HT-29 (cell line): ENCODE measurements at places on chromosomes 6 and 20. TPM values are rescaled to one million over a fixed set of nuclear protein-coding genes. Genes with fewer than 3 reads are reported as not detected.
A peak's percentile ranks its signal among the peaks of the same experiment; 100 is the strongest.

GRCh38 chr6:154648188-154648887 lies 84.9 kb upstream of the SCAF8 start:
- no peak for DNase-seq

- DNase-seq: no peak
These were observed 79.5 kb downstream of the CTNNBL1 start for GRCh38 chr20:37773291-37773826.

- peak; percentile 74 for DNase-seq
These were observed 103.5 kb downstream of the CD24 start for GRCh38 chr6:106870824-106871717.

GRCh38 chr6:122524056-122524455 lies 52.4 kb upstream of the SERINC1 start:
- no peak for DNase-seq

- DNase-seq: no peak
These were observed 27.0 kb downstream of the OSBPL2 start for GRCh38 chr20:62265365-62265764.

- DNase-seq: no peak
These were observed 15.2 kb upstream of the ROS1 start for GRCh38 chr6:117440706-117441525.

DNA sequence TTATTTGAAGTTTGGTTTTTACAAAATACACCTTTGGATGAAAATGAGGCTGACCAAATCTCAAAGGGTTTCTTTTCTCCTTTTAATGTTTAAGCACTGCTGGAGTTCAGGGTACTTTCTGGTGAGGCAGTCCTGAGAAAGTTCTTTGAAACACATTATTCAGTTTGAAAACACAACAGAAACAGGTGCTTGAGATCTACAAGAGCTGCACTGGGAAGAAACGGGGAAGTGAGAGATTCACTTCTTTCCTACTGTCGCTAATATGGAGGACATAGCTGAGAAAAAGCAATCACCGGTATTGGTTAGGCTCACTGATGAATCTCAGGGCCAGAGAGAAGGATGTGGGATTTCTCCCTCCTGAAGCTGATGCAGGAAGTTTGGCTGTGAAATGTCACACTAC lies 22.9 kb upstream of the TMEM170B start:
- no peak for DNase-seq

- no peak for DNase-seq
These were observed 48.4 kb upstream of the IER3 start for GRCh38 chr6:30792786-30793185.

GRCh38 chr6:142567461-142567860 lies 265.7 kb downstream of the ADGRG6 start:
- DNase-seq: no peak

DNA sequence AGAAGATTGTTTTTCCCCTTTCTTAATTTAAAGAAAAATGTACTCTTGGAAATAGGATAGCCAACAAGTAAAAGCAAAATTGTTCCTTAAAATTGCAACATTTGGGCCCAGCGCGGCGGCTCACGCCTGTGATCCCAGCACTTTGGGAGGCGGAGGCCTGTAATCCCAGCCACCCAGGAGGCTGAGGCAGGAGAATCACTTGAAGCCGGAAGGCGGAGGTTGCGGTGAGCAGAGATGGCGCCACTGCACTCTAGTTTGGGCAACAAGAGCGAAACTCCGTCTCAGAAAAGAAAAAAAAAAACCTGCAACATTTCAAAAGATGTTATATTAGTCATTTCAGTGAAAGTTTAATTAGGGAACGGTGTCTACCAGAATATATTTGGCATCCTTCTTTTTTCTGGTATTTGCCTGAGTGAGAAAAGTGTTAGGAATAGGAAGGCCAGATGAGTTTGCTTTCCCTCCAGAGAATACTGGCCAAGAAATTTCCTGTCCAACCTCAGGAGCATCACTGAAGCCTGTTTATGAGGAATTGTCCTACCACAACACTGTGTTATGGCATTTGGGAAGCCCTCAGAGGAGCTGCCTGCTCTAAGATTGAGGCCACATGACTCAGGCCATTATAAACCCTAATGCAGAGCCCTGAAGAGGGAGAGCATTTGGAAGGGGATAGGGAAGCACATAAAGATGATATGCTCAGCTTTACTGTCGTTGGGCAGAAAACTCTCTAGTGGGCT lies 1.2 kb upstream of the GJA1 start:
- DNase-seq: no peak

GRCh38 chr6:44446626-44447300 lies 59.3 kb downstream of the CDC5L start:
- DNase-seq: peak; percentile 26

DNA sequence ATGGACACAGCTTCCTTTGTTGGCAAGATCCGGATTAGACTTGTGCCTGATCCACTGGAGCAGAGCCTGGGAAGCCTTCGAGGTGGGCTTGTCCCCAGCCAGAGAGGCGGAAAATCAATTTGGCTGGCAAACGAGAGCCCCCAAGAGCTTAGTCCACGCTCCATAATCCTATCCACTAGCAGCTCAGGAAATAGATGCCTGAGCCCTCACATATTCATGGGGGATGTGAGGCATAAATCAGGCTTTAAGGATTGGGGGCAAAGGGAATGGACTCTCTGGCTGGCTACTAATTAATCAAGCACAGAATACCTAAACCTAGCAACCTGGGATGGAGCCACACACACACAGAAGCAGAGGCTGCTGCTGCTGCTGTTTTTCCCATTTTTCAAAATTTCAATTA lies 137.9 kb downstream of the PKHD1 start:
- no peak for DNase-seq

- DNase-seq: peak; percentile 15
These were observed 2.6 kb upstream of the NR2E1 start for GRCh38 chr6:108163267-108163643.

GRCh38 chr6:93123585-93123984 lies 295.8 kb downstream of the EPHA7 start:
- DNase-seq: no peak

GRCh38 chr6:158414851-158415262 lies 102.6 kb downstream of the TULP4 start:
- no peak for DNase-seq

DNA sequence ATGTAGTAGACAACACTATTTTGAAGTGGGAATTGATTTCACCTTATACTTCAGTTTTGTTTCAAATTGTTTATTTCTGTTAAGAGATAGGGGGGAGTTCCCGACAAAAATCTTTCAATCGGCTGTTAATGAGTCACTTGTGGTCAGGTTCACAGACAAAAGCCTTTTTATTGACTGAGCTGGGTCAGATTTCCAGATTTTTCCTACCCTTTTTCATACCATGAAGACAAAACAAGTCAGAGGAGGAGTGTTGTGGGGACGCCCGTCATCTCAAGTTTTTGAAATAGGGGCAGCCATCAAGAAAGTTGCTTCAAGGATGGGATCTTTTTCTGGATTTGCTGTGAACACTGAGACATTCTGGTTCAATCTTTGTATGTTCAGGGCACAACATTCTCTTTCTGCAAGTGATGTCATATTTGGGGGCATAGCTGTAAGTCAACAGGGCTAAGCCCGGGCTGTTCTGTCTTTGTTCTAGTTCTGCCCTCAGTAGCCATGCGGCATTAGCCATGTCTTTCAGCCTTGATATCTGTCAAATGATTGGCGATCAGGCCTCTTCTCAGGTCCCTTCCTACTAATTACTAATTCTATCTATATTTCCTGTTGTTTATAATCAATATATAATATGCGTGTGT lies 496.0 kb upstream of the MARCKS start:
- DNase-seq: peak; percentile 75

DNA sequence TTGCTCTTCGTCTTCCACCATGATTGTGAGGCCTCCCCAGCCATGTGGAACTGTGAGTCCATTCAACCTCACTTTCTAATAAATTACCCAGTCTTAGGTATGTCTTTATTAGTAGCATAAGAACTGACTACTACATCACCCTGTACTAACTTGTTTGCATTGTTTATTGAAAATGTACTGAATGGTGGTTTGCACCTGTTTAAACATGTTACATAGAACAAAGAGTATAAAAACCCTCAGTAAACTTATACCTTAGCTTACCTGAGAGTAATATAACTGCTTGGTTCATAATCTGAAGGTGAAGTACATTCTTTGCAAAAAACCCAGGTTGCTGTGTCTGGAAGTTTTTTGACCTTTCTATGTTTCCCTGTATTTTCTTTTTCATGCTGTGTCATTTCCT lies 777.8 kb downstream of the TBC1D32 start:
- no peak for DNase-seq

GRCh38 chr20:8515810-8516435 lies 383.9 kb downstream of the PLCB1 start:
- DNase-seq: no peak

DNA sequence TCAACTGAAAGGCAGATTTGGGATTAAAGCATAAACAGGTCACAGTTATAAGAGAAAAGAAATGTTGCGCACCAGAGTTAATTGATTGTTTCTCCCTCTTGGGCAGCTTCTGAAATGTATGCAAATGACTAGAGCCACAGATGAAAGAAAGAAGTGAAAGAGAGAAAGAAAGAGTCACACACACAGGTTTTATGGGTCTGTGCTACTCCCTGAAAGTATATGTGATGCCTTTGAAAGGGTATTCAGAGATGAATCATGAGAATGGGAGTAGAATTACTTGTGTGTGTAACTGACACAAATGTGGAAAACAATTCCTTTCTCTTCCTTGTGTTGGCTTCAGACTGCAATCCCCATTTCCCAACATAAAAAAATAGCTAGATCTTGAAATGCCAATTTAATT lies 196.9 kb downstream of the FOXA2 start:
- no peak for DNase-seq

GRCh38 chr6:156777577-156778453 lies 637 bp downstream of the ARID1B start:
- peak; percentile 47 for DNase-seq

DNA sequence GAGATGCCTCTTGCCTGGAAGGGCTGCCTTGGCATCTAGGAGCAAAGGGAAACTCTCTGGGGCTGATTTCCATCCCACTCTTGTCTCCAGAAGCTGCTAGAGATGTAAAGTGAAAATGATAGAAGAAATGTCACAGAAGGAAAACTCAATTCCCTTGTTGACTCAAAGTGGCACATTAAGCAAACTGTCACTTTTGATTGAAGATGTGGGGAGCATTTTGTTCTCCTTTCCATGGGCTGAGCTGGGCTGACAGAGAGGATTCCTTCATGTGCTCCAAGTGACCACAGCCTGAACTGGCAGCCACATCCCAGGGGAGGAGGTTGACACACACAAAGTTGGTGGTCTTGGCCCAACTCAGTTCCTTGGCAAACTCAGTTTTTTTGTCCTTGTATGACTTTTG lies 9.8 kb downstream of the GPR31 start:
- DNase-seq: no peak

DNA sequence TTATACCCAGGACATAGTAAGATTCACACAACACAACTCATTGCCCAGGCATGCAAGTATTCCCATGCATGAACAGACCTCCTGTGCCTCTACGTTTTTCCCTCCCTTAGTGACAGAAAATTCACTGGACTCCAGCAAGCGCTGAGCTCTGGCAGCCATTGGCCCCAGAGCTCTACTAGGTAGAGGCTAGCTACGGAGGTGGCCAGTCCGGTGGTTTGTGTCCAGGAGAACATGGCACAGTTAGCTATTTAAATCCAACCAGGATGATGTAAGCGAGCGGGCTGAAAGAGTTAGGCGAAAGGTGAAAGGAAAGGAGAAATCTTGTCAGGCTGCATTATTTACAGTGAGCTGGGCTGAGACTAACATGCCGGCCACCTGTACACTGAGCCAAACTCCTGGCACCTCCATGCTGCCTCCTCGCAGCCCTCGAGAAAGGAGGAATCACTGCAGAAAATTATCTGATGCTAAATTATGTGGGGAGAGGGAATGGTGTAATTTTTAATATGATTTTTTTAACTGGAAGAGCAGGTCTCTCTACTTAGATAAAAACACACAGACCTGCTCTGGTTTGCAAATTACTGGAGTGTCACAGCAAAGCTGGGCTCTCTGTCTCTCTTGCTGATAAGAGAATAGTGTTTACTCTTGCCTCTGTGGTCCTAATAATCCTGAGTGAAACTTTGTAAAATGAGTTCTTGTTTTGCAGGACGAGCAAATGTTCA lies 50.1 kb upstream of the ARMC2 start:
- peak; percentile 65 for DNase-seq

- no peak for DNase-seq
These were observed 91.0 kb downstream of the UNC5CL start for GRCh38 chr6:40947876-40948526.

DNA sequence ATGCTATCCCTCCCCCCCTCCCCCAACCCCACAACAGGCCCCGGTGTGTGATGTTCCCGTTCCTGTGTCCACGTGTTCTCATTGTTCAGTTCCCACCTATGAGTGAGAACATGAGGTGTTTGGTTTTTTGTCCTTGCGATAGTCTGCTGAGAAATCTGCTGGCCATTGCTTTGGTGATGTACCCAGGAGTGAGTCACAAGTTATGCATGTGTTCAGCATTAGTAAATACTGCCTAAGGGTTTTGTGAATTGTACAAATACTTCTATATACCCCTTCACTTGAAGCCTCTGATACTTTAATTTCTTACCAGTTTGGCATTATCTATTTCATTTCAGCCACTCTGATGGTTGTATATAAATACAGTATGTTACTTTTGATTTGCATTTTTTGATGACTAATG lies 711.3 kb upstream of the GJE1 start:
- no peak for DNase-seq

DNA sequence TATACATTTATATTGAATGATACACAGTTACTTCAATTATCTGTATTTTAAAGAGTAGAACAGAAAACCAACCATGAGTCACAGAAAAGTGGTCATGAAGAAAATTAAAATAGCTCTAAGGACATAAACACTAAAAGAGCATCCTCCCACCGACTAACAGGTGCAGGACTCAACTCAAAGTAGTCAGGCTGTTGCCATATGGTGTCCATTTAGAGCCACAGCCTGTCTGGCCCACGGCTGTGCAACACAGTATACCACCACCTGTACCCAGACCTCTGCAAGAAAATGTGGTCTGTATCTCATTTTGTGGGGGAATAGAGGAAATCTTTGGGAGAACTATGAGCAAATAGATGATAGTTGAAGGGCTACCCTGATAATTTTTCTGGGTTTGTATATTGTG lies 449.8 kb upstream of the RNF217 start:
- DNase-seq: no peak

Gene GSTA3
- total RNA-seq: not detected in 2 replicates

Gene CCN5
- not detected in 2 replicates for total RNA-seq

Gene DDX43
- not detected in 2 replicates for total RNA-seq

Gene SLC23A2
- total RNA-seq: 2.6 and 4.3 TPM in 2 replicates

Gene GPSM3
- total RNA-seq: 2.2 and 4.7 TPM in 2 replicates

Gene FAM50B
- total RNA-seq: not detected in 2 replicates

Gene CRYBG1
- 31.3 and 31.7 TPM in 2 replicates for total RNA-seq

Gene LTB
- total RNA-seq: 0.13 TPM in 1 of 2 replicates, not detected in the other

Gene SIRPG
- not detected in 2 replicates for total RNA-seq

Gene SLC35F1
- total RNA-seq: not detected in 2 replicates

Gene NRN1
- 0.39 TPM in 1 of 2 replicates, not detected in the other for total RNA-seq

Gene MRPL2
- 54.4 and 79.1 TPM in 2 replicates for total RNA-seq

Gene PPP1R16B
- not detected in 2 replicates for total RNA-seq

Gene ZFP57
- 0.13 TPM in 1 of 2 replicates, not detected in the other for total RNA-seq
